ENCODE measurements at places on chromosomes 12 and 14.

- no peak for DNase-seq
Measured at GRCh38 chr12:1107669-1108068, 116.6 kb downstream of the ERC1 start.

GRCh38 chr12:111203446-111203845 is 165.4 kb downstream of the PHETA1 start:
- no peak for DNase-seq

- no peak for DNase-seq
Measured at GRCh38 chr12:85036733-85037132, 582 bp downstream of the LRRIQ1 start.

GRCh38 chr12:124115976-124116690 is 143.1 kb downstream of the ZNF664 start:
- DNase-seq, result no peak

GRCh38 chr14:22689199-22689598 is 45.0 kb upstream of the OR6J1 start:
- no peak for DNase-seq

DNA sequence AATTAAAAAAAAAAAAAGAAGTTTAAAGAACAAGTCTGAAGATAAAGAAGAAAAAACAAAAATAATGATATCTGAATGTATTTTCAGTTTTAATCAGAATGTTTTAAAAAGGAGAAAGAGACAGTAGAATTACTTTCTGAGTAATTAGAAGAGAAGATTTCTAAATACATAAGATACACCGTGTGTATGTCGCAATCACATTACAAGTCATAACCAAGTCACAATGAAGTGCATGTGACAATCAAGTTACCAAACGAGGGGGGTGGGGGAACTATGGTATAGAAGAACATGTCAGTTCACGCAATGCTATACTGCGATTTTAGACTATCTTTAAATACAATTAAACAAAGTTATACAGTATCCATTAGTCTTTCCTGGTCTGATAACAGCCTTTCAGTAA is 1464.1 kb upstream of the FLRT2 start:
- DNase-seq, result no peak

DNA sequence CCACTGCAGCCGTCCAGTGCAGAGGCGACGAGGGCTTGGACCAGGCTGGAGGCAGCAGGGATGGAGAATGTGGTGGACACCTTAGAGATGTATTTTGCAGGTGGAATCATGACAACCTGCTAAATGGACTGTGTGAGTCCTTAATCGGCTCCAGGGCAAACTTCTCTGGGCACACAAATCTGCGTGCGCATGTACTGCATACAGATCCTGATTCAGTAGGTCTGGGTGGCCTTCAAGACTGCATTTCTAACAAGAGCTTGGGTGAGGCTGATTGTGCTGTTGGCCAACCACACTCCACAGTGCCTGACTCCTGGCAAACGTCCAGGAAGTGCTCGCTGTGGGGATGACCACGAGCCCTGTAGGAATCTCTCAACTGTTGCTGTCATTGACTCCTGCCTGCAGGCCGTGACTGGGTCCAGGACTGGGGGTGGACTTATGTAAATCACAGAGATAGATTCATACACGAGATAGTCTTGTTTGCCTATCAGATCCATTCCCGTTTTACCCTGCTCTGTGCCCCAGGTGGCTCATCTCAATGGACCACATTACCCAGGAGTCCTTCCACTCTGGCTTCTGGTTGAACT is 27.2 kb downstream of the JDP2 start:
- DNase-seq, result no peak

- DNase-seq, result no peak
Measured at GRCh38 chr12:67826148-67826547, 163.1 kb upstream of the IFNG-AS1 start.

GRCh38 chr12:59698600-59698999 is 102.8 kb downstream of the SLC16A7 start:
- no peak for DNase-seq

DNA sequence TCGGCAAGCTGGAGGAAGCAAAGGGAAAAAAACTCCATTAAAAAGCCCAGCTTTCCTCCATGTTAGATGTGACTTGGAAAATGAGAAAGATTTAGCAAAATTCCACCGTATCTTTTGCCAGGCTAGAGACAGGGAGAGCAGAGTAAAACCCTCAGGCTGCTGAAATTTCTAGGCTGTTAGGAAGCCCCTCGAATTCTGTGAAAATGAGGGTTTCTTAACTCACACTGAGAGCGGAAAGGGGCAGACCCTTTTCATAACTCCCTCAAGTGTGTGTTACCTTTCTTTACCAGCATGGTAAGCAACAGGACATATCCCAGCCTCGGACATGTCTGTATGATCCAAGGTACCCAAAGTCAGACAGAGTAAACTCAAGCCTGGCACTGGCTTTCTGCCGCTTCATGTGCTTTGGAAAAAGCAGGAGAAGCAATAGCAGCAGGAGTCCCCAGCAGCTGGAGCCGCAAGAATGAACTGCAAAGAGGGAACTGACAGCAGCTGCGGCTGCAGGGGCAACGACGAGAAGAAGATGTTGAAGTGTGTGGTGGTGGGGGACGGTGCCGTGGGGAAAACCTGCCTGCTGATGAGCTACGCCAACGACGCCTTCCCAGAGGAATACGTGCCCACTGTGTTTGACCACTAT is at the start of gene RHOJ:
TSS of gene RHOJ (plus strand) at position 37 of the 637 bp plus-strand sequence. CDS start at position 464, 427 bp downstream.
- DNase-seq, result no peak

- peak; percentile 82 for DNase-seq
Measured at GRCh38 chr12:54560374-54560858, 11.0 kb downstream of the PDE1B start.

- DNase-seq, result no peak
Measured at GRCh38 chr14:87306409-87307168, 686.4 kb downstream of the GALC start.

GRCh38 chr14:53127832-53128231 is 25.3 kb downstream of the DDHD1 start:
- DNase-seq, result no peak

DNA sequence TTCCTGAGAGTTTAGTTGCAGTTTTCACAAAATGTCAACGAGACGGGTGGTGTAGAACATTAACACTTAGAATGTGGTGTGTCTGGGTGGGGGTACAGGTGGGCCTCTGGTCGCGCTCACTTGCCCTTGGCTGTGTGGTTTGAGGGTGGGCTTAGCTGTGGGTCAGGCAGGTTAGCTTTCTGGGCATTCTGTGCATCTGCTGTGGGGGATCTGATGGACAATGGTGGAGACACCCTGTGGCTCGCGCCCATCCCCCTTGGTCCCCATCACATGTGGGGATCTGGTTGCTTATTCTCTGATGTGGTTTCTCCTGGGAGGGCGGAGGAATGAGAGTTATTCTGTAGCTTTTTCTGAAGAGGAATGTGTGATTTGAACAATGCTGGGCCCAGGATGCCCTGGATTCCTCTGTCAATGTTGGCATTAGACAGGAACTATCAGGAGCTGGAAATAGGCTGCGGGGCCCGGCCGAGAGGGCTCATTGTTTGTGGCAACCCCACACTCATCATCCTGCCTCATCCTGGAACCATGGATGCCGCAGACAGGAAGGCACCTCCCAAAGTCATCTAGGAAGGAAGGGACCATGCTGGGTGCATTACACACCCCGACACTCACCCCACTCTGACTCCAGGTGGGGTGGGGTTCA is 101.6 kb downstream of the TSPAN9 start:
- no peak for DNase-seq

GRCh38 chr14:68230950-68231717 is 411.6 kb downstream of the RAD51B start:
- no peak for DNase-seq

DNA sequence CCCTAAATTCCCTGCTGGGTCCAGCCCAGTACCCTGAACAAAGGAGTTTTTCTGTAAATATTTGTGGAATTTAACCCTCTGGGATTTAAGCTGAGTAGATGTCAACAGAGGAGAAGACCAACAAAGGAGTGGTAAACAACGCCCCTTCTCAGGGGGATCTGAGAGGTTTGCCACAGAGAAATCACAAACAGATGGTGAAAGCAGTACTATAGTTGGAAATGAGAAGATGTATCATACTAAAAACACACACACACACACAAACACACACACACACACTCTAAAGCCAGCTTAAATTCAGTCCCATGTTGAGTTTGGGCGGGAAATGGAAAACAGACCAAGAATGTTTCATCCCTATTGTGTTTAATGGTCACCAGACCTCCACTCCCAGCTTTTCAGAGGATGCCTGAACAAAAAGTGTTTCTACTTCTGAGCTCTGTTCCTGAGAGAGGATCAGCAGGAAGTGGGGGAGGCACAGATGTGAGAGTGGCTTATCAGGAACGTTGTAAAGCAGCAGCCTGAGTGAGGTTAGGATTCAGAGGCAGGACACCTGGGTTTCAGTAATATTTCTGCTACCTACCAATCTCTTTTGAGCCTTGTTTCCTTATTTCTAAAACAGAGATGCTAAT is 3.2 kb downstream of the BIN2 start:
- DNase-seq, result no peak
